Activated CD8-positive, alpha-beta memory T cell treated with anti-CD3 and anti-CD28 coated beads, Interleukin-2, amount 10 ng/mL, durations not matched to agents 7 days and 5 days (primary cell): ENCODE measurements at places on chromosomes 12 and 14.

DNA sequence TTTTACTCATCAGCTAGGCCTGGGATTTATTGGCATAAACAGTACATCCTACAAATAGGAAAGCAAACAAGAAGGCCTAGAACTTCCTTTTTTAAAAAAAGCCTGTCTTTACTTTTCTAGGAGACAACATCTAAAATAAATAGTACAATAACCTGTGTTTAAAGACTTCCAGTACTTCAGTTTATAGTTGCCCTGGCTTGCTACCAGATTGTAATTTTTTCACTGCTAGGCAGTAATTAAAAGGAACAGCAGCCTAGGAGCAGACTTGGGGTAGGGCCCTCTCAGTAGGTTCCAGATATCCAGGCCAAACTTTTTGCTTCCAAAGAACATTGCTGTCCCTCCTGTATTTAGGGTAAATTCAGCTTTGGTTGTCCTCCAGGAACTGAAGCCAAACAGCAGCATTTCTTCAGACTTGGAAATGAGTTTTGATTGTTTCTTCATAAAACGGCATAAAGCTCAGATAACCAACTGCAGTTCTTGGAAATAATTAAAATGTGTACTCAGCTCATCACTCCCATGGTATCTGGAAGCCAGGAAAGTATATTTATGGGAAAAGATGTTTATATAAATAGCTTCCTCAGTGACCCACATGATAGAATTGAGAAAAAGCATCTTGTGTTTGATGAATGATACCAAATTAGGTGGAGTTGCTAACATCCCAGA lies 61.7 kb downstream of the PPP1R36 start:
- H3K36me3 ChIP-seq = no peaks in the 10 kb centered on the region
- no peak overlapping the region for H3K4me3 ChIP-seq
- no peaks in the 10 kb centered on the region for H3K4me1 ChIP-seq
- no peak overlapping the region for H3K27ac ChIP-seq
- no peak for DNase-seq

GRCh38 chr12:121980191-121980891 lies 41.3 kb upstream of the BCL7A start:
- peaks cover 22% of the 10 kb centered on the region for H3K27me3 ChIP-seq
- no peak overlapping the region for H3K4me3 ChIP-seq
- H3K36me3 ChIP-seq = no peaks in the 10 kb centered on the region
- peaks cover 8% of the 10 kb centered on the region for H3K4me1 ChIP-seq
- H3K27ac ChIP-seq = no peak overlapping the region

- no peaks in the 10 kb centered on the region for H3K36me3 ChIP-seq
- no peak overlapping the region for H3K4me3 ChIP-seq
- H3K4me1 ChIP-seq = no peaks in the 10 kb centered on the region
- no peaks in the 10 kb centered on the region for H3K27me3 ChIP-seq
These were observed 363.2 kb upstream of the SFSWAP start for GRCh38 chr12:131347732-131348131.

GRCh38 chr14:61756135-61756534 lies 6.1 kb upstream of the SNAPC1 start:
- H3K4me3 ChIP-seq = no peak overlapping the region
- peaks cover 5% of the 10 kb centered on the region for H3K36me3 ChIP-seq
- peaks cover 6% of the 10 kb centered on the region for H3K27me3 ChIP-seq
- H3K4me1 ChIP-seq = peaks cover 12% of the 10 kb centered on the region
- DNase-seq = no peak

GRCh38 chr12:120199025-120199424 lies 1.9 kb downstream of the RPLP0 start:
- H3K4me1 ChIP-seq = peaks cover 54% of the 10 kb centered on the region
- DNase-seq = no peak
- peak overlapping the region; percentile 89 for H3K4me3 ChIP-seq
- H3K27ac ChIP-seq = peak overlapping the region; percentile 99

- H3K36me3 ChIP-seq = no peaks in the 10 kb centered on the region
- H3K4me1 ChIP-seq = no peaks in the 10 kb centered on the region
- no peak overlapping the region for H3K27ac ChIP-seq
- H3K27me3 ChIP-seq = no peaks in the 10 kb centered on the region
These were observed 152.2 kb downstream of the PDE3A start for GRCh38 chr12:20520532-20520931.

DNA sequence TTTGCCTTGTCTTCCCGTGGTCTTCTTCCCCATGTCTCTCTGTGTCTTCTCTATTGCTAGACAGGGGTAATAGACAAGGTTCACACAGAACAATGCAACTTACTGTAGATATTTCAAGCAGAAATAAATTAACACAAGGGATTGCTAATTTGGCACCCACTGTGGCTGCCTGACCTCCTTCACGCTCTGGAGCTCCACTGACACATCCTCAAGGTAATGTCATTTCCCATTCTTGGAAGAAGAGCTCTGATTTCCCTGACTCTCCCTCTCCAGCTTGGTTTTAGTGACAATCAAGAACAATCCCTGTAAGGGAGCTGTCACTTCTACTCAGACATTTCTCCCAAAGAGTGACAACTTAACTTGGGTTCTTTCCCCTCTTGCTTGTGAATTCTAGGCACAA lies 105.4 kb upstream of the NAP1L1 start:
- no peak for DNase-seq
- peaks cover 12% of the 10 kb centered on the region for H3K4me1 ChIP-seq
- H3K27ac ChIP-seq = no peak overlapping the region
- no peak overlapping the region for H3K4me3 ChIP-seq

DNA sequence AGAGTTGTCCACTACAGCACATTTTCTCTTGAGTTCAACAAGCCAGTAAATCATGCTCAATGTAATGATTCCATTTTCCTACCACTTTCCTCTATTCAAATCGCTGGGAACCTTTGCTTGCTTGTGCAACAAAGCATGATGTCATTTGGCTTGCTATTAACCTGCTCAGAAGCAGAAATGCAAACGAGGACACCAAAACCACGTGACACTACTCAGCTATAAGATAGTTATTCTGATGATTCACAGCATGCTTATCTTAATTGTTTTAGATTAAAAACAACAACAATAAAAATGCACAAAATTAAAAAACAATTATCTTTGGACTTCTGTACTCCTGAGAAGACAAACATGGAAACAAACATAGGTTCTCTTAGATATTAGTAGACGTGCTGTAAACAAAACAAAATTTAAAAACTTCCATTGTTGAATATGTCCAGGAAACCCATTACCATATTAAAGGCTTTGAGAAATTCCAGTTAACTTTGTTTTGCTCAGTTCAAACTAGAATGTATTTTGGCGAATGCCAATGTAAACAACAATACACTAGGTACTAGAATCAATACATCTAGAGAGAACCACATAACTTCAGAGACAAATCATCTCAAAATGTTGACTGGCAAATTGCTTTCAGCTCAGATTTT lies 77.5 kb upstream of the KRAS start:
- H3K4me1 ChIP-seq = peaks cover 22% of the 10 kb centered on the region
- H3K4me3 ChIP-seq = no peak overlapping the region
- H3K27ac ChIP-seq = no peak overlapping the region
- H3K27me3 ChIP-seq = no peaks in the 10 kb centered on the region
- DNase-seq = no peak

- no peaks in the 10 kb centered on the region for H3K27me3 ChIP-seq
- DNase-seq = no peak
- no peak overlapping the region for H3K27ac ChIP-seq
- H3K36me3 ChIP-seq = peaks cover 43% of the 10 kb centered on the region
- peaks cover 10% of the 10 kb centered on the region for H3K4me1 ChIP-seq
- no peak overlapping the region for H3K4me3 ChIP-seq
These were observed 76.1 kb downstream of the GALNT4 start for GRCh38 chr12:89448526-89448925.

- H3K36me3 ChIP-seq = peaks cover 1% of the 10 kb centered on the region
- H3K27ac ChIP-seq = peak overlapping the region; percentile 31
- H3K27me3 ChIP-seq = peaks cover 5% of the 10 kb centered on the region
- no peaks in the 10 kb centered on the region for H3K4me1 ChIP-seq
- peak; percentile 72 for DNase-seq
These were observed 24.5 kb downstream of the GPRC5D start for GRCh38 chr12:12927211-12928079.

- H3K4me3 ChIP-seq = no peak overlapping the region
- DNase-seq = no peak
- H3K4me1 ChIP-seq = no peaks in the 10 kb centered on the region
- no peaks in the 10 kb centered on the region for H3K27me3 ChIP-seq
- H3K36me3 ChIP-seq = no peaks in the 10 kb centered on the region
- H3K27ac ChIP-seq = no peak overlapping the region
These were observed 188.3 kb downstream of the DAD1 start for GRCh38 chr14:22400655-22401259.

GRCh38 chr14:30005114-30005808 lies 77.6 kb upstream of the PRKD1 start:
- H3K27ac ChIP-seq = no peak overlapping the region
- H3K4me1 ChIP-seq = no peaks in the 10 kb centered on the region
- H3K4me3 ChIP-seq = no peak overlapping the region
- DNase-seq = no peak
- H3K27me3 ChIP-seq = no peaks in the 10 kb centered on the region

DNA sequence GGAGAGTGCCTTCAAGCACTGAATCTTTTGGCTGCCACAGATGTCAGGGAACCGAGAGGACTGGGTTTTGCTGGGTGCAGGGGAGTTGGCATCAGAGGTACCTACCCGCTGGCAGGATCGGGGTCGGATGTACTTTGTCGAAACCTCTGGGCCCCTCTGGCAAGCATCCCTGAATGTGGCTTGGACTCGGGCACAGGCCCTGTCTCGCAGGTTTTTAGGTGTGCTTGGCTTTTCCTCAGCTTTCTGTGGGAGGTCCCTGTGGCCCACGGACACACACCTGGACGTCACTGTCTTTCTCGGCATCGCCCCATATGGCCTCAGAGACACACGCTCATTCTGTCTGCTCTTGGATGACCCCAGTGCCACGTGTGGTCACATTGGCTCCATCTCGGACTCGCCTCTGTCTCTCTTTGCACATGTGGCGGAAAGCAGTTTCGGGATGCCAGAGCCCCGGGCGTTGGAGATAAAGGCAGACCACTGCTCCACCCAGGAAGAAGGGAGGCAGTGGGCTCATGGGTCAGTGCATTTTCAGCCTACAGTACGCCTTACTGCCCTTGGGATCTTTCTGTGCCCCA lies 769.6 kb upstream of the ALG10B start:
- no peak overlapping the region for H3K27ac ChIP-seq
- H3K27me3 ChIP-seq = no peaks in the 10 kb centered on the region
- H3K4me1 ChIP-seq = no peaks in the 10 kb centered on the region
- DNase-seq = no peak

GRCh38 chr12:64585104-64585503 lies 25.2 kb upstream of the RASSF3 start:
- H3K4me1 ChIP-seq = peaks cover 8% of the 10 kb centered on the region
- no peak overlapping the region for H3K4me3 ChIP-seq
- no peak overlapping the region for H3K27ac ChIP-seq
- H3K36me3 ChIP-seq = no peaks in the 10 kb centered on the region
- DNase-seq = no peak

- DNase-seq = no peak
- no peak overlapping the region for H3K27ac ChIP-seq
- H3K4me1 ChIP-seq = peaks cover 11% of the 10 kb centered on the region
- no peak overlapping the region for H3K4me3 ChIP-seq
- peaks cover 53% of the 10 kb centered on the region for H3K27me3 ChIP-seq
These were observed 4.2 kb downstream of the PDE3A start for GRCh38 chr12:20372326-20373096.

DNA sequence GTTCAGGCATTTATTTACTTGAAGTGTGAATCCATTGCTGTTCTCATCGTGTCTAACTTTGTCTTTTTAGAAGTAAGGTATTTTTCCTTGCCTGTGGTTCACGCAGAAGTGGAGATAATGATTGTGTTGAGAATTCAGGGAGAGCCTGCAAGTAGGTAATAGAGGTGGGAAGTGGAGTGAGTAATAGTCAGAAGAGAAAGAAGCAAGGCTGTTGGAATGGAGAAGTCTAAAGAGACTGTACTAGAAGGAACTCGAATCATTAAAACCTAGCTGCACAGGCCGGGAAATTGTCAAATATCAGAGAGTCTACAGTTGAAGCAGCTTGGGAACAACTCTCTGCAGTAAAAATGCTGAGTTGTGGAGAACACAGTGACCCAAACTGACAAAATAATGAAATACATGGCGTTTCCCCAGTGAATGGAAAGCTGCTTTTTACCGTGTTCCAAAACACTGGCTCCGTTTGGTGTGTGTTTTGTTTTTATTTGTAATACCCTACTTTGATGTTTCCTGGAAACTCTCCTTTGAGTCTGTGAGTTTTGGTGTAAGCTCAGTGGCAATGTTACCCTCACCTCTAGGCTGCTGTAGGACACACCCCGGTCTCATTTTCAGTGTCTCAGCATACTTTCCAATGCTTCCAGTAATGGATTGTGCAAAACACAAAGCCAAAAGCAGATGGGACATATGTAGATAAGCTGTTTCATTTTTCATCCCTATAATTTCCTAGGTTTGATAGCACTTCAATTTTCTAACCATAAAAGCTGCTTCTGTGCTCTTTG lies 146.6 kb downstream of the CRADD start:
- H3K36me3 ChIP-seq = no peaks in the 10 kb centered on the region
- H3K27ac ChIP-seq = no peak overlapping the region
- H3K4me1 ChIP-seq = no peaks in the 10 kb centered on the region

DNA sequence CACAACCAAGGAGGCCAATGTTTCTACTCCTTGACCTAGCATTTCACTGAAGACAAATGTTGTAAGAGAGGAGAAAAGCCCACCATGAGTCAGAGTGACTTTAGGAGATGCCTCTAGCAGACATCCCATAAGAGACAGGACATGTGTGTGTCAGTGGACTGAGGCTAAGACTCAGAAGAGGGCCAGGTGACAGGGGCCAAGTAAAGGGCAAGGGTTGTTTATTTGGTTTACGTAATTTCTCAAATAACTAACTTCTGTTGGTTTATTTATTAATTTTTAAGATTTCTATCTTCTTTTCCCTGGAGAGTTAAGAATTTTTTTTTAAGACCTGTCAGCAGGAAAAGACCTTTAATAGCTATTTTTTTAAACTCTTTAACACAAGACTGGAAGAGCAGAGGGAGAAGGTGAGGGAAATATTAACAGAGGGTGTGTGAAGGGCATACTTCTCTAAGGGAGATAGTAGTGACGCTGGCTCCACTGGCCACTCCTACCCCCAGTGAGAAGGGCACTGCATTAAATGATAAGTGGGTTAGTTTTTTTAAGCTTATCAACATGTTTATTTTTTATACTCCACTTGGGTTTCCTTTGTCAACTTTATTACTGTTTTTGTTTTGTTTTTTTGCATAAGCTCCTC lies 3.4 kb downstream of the PNP start:
- peak overlapping the region; percentile 54 for H3K27ac ChIP-seq
- H3K27me3 ChIP-seq = no peaks in the 10 kb centered on the region
- peak overlapping the region; percentile 98 for H3K4me3 ChIP-seq
- peaks cover 71% of the 10 kb centered on the region for H3K36me3 ChIP-seq
- peaks cover 74% of the 10 kb centered on the region for H3K4me1 ChIP-seq

DNA sequence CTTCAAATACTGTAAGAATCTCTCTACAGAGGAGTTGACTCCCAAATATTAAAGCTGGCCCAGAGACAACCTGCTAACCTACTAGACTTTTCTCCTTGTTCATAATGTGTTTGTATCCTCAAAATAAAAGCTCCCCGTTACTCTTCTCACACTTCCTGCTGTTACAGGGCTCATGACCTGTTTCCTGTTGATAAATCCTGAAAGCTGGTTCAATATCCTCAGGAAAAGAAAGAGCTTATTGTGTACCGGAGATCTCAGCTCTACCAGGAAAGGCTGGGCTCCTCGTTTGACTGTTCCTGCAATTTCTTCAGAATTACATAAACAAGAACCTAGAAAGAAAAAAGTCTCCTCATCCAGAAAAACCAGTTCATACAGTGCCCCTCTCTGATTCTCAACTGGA lies 30.8 kb downstream of the CLEC1A start:
- H3K27me3 ChIP-seq = peaks cover 56% of the 10 kb centered on the region
- no peak overlapping the region for H3K4me3 ChIP-seq
- H3K4me1 ChIP-seq = peaks cover 25% of the 10 kb centered on the region
- H3K27ac ChIP-seq = no peak overlapping the region
- DNase-seq = no peak

- DNase-seq = no peak
- no peak overlapping the region for H3K4me3 ChIP-seq
These were observed 471.6 kb upstream of the FOXG1 start for GRCh38 chr14:28294834-28295440.
